ENCODE measurements at places on chromosomes 3 and 15. TPM values are rescaled to one million over a fixed set of nuclear protein-coding genes. Genes with fewer than 3 reads are reported as not detected.

Gene CCK
- 0.39 TPM for total RNA-seq

Gene PCBP4
- total RNA-seq: 151 TPM

Gene CYP11A1
- total RNA-seq: 5.4 TPM

Gene TRMT10C
- total RNA-seq: 23.1 TPM

Gene ARRDC4
- 35.2 TPM for total RNA-seq

Gene FAM219B
- 168 TPM for total RNA-seq

Gene DLL4
- total RNA-seq: 0.11 TPM

Gene GOLGA8K
- total RNA-seq: not detected

Gene CLDN16
- total RNA-seq: 0.18 TPM

Gene TMEM44
- total RNA-seq: 16.2 TPM

All from cardiac muscle cell (in vitro differentiated cells and primary cell).